Omental fat pad (tissue), 4 donors: ENCODE measurements at places on chromosomes 3 and 15. TPM values are rescaled to one million over a fixed set of nuclear protein-coding genes. Genes with fewer than 3 reads are reported as not detected.

DNA sequence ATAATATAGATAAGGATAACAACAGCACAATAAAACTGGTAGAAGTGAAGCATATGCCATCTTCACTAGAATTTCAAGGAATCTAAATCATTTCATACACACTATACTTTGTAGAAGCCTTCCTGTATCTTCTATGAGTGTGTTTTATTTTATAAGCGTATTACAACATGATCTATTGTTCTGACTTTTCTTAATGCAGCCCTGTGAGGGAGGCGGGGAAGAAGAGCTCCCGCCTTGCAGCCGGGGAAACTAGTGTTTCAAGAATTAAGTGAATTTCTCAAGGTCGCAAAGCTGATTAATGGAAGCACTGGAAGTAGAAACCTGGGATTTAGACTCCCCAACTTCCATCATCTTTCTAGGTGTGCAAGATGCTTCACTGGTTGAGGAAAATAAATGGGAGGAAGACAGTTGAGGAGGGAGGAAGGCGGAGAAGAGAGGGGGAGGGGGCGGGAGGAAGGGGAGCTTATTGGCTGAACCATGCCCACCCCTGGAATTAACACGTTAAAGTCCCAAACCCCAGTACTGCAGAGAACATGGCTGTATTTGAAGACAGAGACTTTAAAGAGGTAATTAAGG is 32.9 kb downstream of the VGLL4 start:
- no peak for DNase-seq

DNA sequence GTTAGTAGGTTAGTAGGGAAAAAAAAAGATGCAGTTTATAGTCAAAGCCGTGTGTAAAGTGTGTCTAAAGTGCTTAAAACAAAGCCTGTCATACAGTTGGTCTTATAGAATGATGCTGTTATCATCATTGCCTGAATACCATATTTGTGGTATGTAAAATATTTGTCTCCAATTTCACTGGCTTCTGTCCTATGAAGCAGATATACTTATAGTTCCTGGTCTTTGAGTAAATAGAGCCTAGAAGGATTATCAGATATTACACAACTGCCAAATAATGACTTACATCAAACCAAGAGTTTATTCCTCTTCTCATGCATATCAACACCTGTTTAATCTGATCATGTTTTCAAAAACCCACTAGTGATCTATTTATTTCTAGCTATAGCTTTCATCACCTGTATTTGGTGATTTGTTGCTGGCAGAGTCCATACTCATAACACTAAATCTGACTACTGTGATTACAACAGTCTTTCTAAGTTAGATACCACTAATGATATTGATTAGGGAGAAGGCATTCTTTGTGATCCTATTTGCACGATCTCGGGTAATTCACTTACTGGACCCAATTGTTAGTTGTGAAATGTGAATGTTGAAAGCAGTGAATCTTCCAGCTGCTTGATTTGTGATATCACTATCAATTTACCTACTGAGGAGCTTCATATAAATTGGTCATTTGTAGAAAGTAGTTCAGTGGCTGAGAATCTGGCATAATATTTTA is 413.7 kb downstream of the LPP start:
- DNase-seq = no peak

- DNase-seq = no peak
Observed at GRCh38 chr3:24435584-24435983, 59.1 kb downstream of the THRB start.

DNA sequence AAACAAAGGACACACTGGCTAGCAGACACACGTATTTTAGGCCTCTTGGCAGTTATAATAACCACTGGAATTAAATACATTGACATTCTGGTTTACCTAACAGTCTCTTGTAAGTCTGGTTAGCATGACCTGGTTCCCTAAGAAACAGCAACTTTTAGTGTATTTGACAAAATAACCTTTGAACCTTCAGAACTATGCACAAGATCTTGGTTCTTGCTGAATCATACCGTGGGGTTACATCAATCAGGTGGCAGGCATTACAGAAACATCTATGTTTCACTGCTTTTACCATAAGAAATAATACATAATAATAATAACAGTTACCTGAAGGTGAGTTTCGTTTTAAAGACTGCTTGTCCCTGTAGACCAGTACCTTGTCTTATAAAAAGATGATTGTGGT is 18.8 kb downstream of the LEO1 start:
- no peak for DNase-seq

- DNase-seq = no peak
Observed at GRCh38 chr15:80597076-80597475, 98.0 kb upstream of the ABHD17C start.

DNA sequence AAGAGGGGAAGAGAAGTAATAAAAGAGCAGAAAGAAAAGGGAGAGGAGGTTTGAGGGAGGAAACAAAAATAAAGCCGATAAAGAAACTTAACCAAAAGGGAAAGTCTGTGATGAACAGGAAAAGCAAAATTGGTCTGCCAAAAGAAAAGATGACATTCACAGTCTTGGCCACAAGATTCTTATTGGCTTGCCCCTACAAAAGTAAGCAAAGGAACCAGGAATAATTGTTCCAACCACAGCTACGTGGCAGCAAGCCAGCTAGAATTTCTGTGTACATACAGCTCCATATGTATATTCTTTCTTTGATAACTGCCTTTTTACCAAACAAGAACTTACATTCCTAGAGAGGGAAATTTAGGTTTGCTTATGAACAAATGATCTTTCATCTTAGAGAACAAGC is 79.6 kb downstream of the MLH1 start:
- no peak for DNase-seq

- DNase-seq = no peak
Observed at GRCh38 chr3:109339714-109340648, 2.6 kb upstream of the DPPA4 start.

DNA sequence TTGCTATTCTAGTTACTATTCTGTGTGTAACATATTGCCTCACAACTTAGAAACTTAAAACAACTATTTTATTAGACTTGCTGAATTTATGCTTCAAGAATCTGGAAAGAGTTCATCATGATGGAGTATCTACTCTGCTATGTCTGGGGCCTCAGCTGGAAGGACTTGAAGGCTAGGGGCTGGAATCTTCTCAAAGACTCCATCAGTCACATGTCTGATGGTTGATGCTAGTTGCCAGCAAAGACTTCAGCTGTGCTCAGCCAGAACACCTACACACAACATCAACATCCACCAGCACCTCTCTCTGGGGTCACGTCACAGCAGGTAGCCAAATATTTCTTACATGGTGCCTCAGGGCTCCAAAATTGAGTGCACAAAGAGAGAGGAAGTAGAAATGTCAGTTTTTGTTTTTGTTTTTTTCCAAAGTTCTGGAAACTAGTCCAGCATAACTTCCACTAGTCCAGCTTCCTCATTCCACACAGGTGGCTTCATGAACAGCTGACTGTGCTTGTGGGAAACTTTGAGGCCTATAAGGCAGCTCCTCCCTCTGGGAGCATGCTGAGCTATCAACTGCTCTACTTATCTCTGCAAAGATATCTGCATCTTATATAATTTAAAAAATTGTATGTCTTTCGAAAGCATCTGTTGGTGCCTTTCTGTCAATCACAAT is 325.4 kb upstream of the AGTR1 start:
- no peak for DNase-seq

DNA sequence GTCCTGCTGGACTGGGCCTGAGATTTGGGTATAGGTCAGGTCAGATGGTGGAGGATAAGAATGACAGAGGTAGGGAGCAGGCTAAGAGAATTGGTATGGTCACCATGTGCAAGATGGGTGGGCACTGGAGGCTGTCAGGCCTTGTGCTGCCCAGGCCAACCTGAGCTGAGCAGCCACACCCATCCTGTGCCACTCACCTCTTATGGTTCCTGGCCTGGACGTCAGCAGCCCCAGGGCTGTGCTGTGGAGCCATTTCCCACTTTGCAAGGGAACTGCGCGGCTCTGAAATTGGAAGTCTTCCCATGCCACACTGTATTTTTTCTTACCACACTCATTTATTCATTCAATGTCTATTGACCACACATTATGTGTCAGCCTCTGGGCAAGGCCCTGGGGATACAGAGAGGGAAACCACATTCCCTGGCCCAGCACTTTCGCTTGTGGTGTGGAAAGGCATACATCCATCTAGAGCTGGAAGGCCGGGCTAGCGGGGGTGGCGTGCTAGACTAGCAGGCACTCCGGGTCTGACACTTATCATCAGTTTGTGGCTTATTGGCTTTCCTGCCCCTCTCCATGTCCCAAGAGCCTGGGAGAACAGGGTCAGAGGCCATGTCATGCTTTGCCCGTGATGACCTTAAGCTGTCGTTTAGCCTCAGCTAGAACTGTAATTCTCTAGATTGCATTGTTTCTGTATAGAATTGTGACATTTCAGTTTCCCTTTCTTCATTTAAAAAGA is 51.1 kb upstream of the POLG start:
- DNase-seq = no peak

DNA sequence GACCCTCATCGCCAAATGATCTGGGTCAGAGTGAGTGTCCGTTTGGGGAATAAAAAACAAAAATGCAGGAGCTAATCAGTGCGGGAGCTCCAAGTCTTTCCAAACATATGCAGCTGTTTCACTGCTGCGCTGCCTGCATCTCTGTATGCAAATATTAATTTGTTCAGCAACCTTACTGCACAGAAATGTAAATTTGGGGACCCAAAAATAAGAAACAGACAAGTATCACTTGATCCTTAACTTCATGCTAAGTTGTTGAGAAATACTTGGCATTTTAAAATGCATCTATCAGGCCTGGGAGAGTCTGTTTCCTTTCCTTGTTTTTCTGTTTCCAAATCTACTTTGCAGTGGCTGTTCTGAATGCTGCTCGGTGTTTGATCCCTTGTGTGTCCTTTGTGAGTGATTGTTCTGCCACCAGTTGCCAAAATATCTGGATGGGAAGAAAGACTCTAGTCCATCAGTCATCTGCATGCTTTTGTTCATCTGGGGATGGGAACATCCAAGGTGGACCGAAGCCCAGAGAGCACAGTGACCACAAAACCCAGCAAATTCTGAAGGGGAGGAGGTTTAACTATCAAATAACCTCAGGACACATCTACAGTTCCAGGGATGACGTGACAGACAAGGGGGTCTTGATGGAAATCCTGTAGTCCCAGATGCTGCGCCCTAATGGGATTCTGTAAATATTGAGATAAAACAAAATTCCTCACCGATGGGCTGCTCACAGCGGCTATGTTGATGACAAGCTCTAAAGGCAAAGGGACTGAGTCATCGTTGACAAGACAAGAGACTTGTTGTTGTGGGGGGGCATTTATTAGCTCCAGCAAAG is 199.5 kb upstream of the WNT5A start:
- DNase-seq = no peak

GRCh38 chr15:66763186-66764071 is 61.4 kb downstream of the SMAD6 start:
- DNase-seq = no peak

- DNase-seq = no peak
Observed at GRCh38 chr3:7520059-7520458, 659.1 kb downstream of the GRM7 start.

- no peak for DNase-seq
Observed at GRCh38 chr3:114005481-114005880, 50.8 kb downstream of the CCDC191 start.

GRCh38 chr3:9704347-9705322 is 1.0 kb downstream of the CPNE9 start:
- no peak for DNase-seq

DNA sequence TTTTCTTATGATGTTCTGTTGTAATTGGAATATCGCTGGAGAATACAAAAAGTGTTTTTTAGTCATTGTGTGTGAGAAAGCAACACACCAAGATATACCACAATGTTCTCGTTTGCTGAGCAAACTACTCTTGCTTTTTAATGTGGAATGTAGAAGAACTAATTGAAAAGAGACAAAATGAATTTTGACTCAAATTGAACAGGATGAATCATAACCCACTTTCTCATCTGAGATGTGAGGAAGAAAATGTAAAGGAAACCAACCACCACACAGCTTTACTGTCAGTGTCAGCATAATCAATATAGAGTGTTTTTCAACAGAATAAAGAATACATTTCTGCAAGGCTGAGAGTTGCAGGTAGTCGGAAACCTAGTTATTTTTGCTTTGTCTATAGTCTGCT is 448.8 kb upstream of the TPRG1 start:
- DNase-seq = no peak

GRCh38 chr3:183817639-183818038 is 7.7 kb downstream of the MAP6D1 start:
- no peak for DNase-seq

GRCh38 chr3:155230382-155230781 is 63.1 kb downstream of the STRIT1 start:
- DNase-seq = no peak

- no peak for DNase-seq
Observed at GRCh38 chr3:107250221-107250620, 127.0 kb upstream of the CCDC54 start.

DNA sequence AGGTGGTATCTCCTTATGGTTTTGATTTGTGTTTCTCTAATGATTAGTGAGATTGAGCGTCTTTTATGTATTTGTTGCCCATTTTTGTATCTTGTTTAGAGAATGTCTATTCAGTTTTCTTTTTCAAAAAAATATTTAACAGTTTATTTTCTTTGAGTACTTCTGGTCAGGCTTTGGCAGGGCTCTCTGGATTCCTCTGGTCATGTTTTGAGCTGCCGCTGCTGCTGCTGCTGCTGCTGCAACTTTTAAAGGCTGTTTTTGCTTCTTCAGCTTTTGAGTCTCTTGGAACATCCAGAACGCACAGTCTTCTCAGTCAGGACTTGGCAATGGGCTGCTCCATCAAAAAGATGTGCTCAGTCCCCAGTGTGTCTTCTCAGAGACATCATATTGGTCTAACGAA is 40.1 kb downstream of the REC114 start:
- no peak for DNase-seq

GRCh38 chr3:68363796-68364195 is 568.6 kb downstream of the TAFA4 start:
- no peak for DNase-seq

GRCh38 chr15:63870487-63871209 is 36.9 kb upstream of the HERC1 start:
- no peak for DNase-seq

- no peak for DNase-seq
Observed at GRCh38 chr3:155548195-155548594, 196.7 kb downstream of the PLCH1 start.

- DNase-seq = peak; percentile 44
Observed at GRCh38 chr3:131543714-131544113, 40.9 kb upstream of the MRPL3 start.

- DNase-seq = no peak
Observed at GRCh38 chr3:42371776-42372175, 38.6 kb downstream of the LYZL4 start.

DNA sequence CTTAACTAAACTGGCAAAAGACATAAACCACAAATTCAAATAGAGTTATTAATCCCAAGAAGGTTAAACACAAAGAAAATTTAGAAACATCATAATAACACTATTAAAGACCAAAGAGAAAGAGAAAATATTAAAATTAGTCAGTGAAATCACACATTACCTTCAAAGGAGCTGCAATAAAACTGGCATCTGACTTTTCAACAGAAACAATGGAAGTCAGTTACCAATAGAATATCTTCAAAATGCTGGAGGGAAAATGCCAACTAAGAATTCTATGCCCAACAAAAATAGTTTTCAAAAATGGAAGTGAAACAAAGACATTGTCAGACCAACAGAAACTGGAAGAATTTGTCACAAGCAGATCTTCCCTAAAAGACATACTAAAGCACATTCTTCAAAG is 68.7 kb upstream of the RNF7 start:
- DNase-seq = no peak

Gene GPR149
- total RNA-seq = not detected

Gene PLCH1
- total RNA-seq = 0.28 TPM

Gene TIGIT
- total RNA-seq = 0.19 TPM

Gene GRAMD2A
- 0.24 TPM for total RNA-seq

Gene GOLGA6A
- total RNA-seq = not detected

Gene SLC15A2
- total RNA-seq = 1.7 TPM

Gene ROBO1
- total RNA-seq = 34.2 TPM

Gene RHOV
- total RNA-seq = not detected

Gene GOLGA8T
- not detected for total RNA-seq

Gene SNURF
- 1.2 TPM for total RNA-seq

Gene TRIM42
- total RNA-seq = not detected
